ENCODE measurements at places on chromosomes 7 and 10. TPM values are rescaled to one million over a fixed set of nuclear protein-coding genes. Genes with fewer than 3 reads are reported as not detected.

- DNase-seq: no peak
- no peaks in the 10 kb centered on the region for H3K36me3 ChIP-seq
- no peaks in the 10 kb centered on the region for H3K4me1 ChIP-seq
- no peak overlapping the region for H3K27ac ChIP-seq
These were observed 76.3 kb upstream of the ABCB5 start for GRCh38 chr7:20539201-20539600.

Gene NEBL
- total RNA-seq: 10.5 TPM

Gene SSMEM1
- total RNA-seq: not detected

Gene SDHAF3
- total RNA-seq: 31.3 TPM

Gene MXI1
- total RNA-seq: 8.8 TPM

DNA sequence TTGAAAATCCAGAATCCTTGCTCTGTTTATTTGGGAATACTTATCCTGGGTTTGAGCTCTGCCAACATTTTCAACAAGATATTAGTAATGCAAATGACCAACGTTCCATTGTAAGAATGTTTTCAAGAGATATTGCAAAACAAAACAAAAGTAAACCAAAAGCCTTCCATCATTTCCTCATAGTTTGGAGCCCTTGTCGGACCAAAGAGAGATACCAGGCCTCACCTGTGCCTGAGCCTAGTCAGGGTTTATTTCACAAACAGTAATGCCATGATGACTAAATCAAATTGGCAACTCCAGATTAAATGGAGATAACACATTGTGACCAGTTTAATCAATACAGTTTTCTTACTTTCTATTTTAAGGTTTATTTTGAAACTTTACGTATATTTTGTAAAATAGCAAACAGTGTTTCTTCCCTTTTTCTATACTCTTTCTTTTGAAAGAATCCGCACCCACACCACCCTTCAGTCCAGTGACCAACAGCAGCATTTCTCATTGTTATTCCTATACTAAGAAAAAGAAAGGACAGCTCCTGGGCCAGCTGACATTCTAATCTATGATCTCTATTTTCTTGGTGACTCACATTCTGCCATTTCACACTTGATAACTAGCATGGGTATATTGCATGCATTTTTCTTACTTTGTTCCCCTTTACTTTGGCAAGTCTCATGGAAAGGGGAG lies 168.5 kb upstream of the MEOX2 start:
- no peak overlapping the region for H3K27ac ChIP-seq
- no peaks in the 10 kb centered on the region for H3K36me3 ChIP-seq
- DNase-seq: no peak
- H3K27me3 ChIP-seq: no peaks in the 10 kb centered on the region

GRCh38 chr7:27739301-27739908 lies 557 bp upstream of the TAX1BP1 start:
- peak overlapping the region; percentile 98 for H3K4me3 ChIP-seq
- no peaks in the 10 kb centered on the region for H3K36me3 ChIP-seq
- H3K4me1 ChIP-seq: no peaks in the 10 kb centered on the region
- H3K27ac ChIP-seq: no peak overlapping the region

DNA sequence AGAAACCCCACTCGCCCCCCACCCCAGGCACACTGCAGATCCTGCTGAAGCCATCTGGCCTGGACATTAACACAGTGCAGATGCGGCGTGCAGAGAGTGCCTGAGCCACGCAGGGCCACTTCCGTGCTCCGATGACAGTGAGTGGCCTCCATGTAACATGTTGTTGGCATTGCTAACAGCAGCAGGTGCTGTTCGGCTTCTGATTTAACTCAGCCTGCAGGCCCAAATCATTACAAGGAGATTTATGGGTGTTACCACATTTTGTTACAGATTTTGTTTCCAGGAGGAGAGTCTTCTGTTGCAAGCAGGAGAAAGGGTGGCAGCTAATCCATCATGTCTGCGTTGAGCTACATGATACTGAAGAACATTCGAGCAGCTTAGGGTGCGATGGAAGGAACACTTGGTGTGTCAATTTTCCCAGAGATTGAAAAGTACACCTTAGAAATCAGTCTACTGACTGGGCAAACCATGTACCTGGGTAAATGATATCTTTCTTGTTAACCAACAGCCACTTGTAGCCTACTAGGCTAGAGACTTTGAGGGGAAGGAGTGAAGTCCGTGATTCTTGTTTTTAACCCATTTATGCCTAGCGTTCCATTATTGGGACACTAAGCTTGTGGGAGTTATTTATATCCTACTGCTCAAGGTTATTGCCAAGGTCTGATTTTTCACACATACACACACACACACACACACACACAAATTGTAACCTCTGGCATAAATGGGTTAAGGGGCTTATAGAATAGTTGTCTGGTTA lies 90.0 kb downstream of the JCAD start:
- H3K4me1 ChIP-seq: no peaks in the 10 kb centered on the region
- no peak overlapping the region for H3K4me3 ChIP-seq
- no peak for DNase-seq
- no peak overlapping the region for H3K27ac ChIP-seq
- no peaks in the 10 kb centered on the region for H3K27me3 ChIP-seq

Gene CREB3L2
- 48.3 TPM for total RNA-seq

Gene SFTPA1
- not detected for total RNA-seq

- H3K27me3 ChIP-seq: no peaks in the 10 kb centered on the region
- peaks cover 5% of the 10 kb centered on the region for H3K4me1 ChIP-seq
- DNase-seq: no peak
- H3K36me3 ChIP-seq: no peaks in the 10 kb centered on the region
- H3K4me3 ChIP-seq: no peak overlapping the region
- H3K27ac ChIP-seq: no peak overlapping the region
These were observed 68.7 kb downstream of the SGMS1 start for GRCh38 chr10:50554995-50555568.

Gene UNCX
- total RNA-seq: not detected

GRCh38 chr7:143965280-143965679 lies 10.6 kb downstream of the OR2F1 start:
- DNase-seq: no peak
- H3K27ac ChIP-seq: no peak overlapping the region
- no peaks in the 10 kb centered on the region for H3K36me3 ChIP-seq
- H3K4me1 ChIP-seq: no peaks in the 10 kb centered on the region
- H3K4me3 ChIP-seq: no peak overlapping the region
- no peaks in the 10 kb centered on the region for H3K27me3 ChIP-seq

Gene NACAD
- total RNA-seq: 6.4 TPM

DNA sequence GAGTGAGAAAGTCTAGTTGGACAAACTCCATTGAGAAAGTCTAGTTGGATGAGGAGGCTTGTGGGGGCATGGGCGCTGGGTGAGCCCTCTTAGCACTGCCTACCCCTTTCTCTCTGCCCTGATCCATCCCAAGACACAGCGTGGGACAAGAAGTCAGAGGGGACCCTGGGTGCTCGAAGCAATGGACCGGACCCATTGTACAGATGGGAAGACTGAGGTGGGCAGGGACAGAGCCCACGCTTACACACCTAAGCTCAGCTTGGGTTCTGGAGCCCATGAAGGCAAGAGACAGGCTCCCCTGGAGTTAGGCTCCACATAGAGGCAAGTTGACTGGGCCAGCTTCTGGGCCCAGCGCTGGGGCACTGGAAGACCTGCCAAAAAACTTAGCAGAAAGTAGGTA lies 126.8 kb upstream of the TNRC18 start:
- no peak for DNase-seq
- peaks cover 5% of the 10 kb centered on the region for H3K4me1 ChIP-seq
- H3K27me3 ChIP-seq: no peaks in the 10 kb centered on the region
- no peak overlapping the region for H3K27ac ChIP-seq
- no peak overlapping the region for H3K4me3 ChIP-seq

DNA sequence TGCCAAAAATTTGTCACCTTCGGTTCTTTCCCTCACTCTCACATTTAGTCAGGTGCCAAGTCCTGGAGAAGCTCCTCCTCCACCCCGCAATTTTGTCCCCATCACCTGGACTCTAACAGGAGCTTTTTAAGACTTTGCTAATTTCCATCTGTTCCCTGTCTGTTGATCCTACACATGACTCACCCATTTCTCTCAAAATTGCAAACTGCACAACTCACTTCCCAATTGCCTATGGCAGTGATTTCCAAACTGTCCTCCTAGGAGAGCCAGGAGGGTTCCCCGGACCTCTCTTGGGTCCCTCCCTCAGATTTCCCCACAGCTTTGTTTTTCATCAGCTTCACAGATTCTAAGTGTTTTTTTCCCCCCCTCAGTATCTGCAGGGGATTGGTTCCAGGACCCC lies 120.3 kb downstream of the WNT2 start:
- DNase-seq: no peak
- no peak overlapping the region for H3K4me3 ChIP-seq
- no peak overlapping the region for H3K27ac ChIP-seq
- no peaks in the 10 kb centered on the region for H3K27me3 ChIP-seq
- H3K36me3 ChIP-seq: no peaks in the 10 kb centered on the region
